ENCODE measurements at places on chromosomes 11 and 22. TPM values are rescaled to one million over a fixed set of nuclear protein-coding genes. Genes with fewer than 3 reads are reported as not detected.

The WBP2NL gene
- polyA plus RNA-seq, result 0.18 TPM

The RFPL3 gene
- polyA plus RNA-seq, result not detected

The MB gene
- polyA plus RNA-seq, result 0.13 TPM

The OR52N4 gene
- not detected for polyA plus RNA-seq

The KRTAP5-8 gene
- not detected for polyA plus RNA-seq

The PHF21B gene
- polyA plus RNA-seq, result not detected

The PATE1 gene
- not detected for polyA plus RNA-seq

The UPB1 gene
- 115 TPM for polyA plus RNA-seq

The C11orf91 gene
- not detected for polyA plus RNA-seq

The HBB gene
- polyA plus RNA-seq, result 86.8 TPM

The CPT1B gene
- polyA plus RNA-seq, result 4.0 TPM

The FAM181B gene
- polyA plus RNA-seq, result 0.03 TPM

The RAB3IL1 gene
- polyA plus RNA-seq, result 5.8 TPM

The HARBI1 gene
- 2.8 TPM for polyA plus RNA-seq
